ENCODE measurements at places on chromosomes 3 and 15.

DNA sequence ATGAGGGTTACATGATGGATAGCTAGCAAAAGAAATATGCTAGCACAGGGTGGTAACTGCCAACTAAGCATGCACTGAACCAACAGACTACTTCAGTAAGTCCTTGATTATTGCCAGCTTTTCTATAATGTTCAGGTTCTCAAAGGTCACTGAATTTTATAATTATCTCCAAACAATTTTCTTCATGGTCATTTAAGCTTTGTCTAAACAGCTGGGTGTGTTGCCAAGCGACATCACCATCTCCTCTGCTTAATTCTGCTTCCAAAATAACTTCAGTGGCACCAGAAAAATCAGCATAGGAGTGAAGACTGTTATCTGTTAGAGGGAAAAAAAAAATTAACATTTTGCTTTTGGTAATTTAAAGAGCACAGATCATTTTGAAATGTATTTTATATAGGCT lies 54.6 kb upstream of the TOP2B start:
- no peak for DNase-seq

GRCh38 chr3:113274425-113275257 lies 63.3 kb downstream of the BOC start:
- DNase-seq = no peak

GRCh38 chr3:150740733-150741496 lies 22.1 kb downstream of the SIAH2 start:
- no peak for DNase-seq

DNA sequence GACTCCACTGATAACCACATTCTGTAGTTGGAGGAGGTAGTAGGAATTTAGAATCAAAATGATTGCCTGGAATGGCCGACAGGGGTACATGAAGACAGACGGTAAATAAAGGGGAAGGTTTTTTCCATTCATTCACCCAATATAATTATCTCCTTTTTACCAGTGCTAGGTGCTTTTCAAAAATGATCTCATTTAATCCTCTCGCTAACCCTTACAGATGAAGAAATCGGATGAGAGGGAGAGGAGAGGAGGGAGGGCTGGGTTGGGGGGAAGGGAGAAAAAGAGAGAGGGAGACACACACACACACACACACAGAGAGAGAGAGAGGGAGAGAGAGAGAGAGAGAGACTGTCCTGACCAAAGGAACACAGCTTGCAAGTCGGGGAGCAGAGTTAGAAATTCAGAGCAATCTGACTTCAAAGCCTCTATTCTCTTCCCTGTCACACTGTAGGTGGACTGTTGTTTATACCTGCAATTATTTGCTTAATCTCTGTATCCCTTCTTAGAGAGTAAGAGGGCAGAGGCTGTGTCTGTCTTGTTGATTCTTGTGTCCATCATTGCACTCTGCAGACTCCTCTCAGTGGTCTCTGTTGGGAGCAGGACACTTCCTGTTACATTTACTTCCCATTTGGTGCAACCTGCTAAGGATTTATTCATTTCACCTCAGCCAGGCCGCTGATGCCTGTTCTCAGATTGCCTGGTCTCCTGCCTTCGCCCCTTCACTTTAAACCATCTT lies 18.7 kb upstream of the PAQR9 start:
- no peak for DNase-seq

GRCh38 chr3:105837143-105837740 lies 31.6 kb downstream of the CBLB start:
- DNase-seq = no peak

GRCh38 chr3:87949879-87950208 lies 109.0 kb downstream of the CGGBP1 start:
- DNase-seq = no peak
